Neural progenitor cell (in vitro differentiated cells): ENCODE measurements at places on chromosomes 5 and 9.
A peak's percentile ranks its signal among the peaks of the same experiment; 100 is the strongest.

DNA sequence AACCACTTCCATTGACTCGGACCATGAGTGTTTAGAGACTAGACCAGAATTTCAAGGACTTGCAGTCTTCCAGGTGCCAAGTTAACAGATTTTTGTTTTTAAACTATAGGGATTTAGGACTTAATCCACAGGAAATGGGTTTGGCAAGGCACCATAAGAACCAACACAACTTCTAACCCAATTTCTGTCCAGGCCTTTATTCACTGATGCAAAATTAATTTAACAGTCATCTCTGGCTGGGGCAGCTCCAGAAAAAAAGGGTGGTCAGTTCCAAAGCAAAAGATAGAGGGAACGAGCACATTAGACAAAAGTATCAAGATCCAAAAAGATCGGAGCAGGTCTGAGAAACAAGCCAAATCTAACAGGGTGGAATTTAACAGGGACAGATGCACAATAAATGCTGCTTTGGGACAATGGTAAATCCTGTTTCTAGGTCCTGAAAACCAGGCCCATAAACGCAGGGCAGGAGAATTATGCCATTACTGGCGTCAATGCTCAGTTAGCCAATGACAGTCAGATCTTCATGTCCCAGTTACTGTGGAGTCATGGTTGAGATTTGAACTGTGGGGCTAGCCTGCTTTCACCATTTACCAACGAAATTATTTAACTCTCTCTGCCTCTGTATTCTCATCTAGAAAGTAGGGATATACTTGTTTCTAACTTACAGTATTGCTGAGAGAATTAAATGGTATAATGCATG lies 590.8 kb upstream of the BRINP1 start:
- no peaks in the 10 kb centered on the region for H3K27me3 ChIP-seq
- no peaks in the 10 kb centered on the region for H3K36me3 ChIP-seq
- H3K4me1 ChIP-seq = peaks cover 12% of the 10 kb centered on the region
- DNase-seq = no peak
- no peak overlapping the region for H3K27ac ChIP-seq

DNA sequence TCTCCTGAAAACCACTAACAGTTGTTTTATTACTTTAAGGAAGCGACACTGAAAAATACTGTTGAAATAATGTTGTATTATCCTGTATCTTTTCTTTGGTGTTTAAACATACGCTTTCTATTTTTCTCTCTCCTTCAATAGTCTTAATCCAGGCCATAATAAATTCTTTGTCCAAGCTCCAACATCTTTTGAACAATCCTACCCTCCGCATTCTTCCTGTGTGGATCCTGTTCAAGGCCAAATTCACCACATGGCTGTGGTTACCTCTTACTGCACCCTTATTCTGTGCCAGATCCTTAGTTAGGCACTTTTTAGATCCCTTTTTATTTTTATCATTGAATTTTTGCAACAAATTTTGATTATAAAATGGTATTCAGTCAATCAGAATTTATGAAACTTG lies 1691.5 kb downstream of the MAT2B start:
- no peaks in the 10 kb centered on the region for H3K36me3 ChIP-seq
- no peak overlapping the region for H3K4me3 ChIP-seq
- H3K4me1 ChIP-seq = no peaks in the 10 kb centered on the region

DNA sequence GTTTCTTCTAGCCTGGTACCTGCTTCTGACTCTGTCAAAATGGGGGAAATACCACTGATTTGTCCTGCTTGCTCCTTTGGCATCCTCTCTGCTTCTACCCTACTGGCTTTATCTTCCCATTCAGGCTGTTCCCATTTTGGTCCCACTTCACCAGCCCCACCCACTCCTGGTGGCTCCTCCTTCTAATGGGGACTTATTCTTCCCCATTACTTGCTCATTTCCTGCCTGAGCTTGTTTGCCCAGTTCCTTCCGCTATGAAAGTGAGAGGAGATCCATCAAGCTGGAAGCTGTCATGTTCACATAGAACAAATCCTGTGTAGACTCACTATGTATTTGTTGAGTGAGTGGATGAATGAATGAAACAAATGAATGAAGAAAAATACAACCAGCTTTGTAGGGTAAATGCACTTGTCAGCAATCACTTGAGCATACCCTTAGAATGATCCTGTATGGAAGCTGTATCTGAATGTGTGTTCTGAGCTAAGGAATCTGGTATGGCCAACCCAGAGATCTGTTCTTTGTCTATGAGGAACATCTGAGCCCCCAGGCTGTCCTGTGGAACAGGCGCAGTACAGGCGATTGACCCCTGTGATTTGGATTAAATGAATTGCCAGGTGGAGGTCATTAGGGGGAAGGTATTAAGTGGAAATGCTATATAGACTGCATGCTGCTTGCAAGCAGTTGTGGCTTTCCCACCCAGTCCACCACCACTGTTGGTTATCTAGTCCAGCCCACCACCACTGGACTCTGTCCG lies 89.5 kb downstream of the APBA1 start:
- H3K4me1 ChIP-seq = peaks cover 12% of the 10 kb centered on the region
- H3K27ac ChIP-seq = no peak overlapping the region
- H3K36me3 ChIP-seq = no peaks in the 10 kb centered on the region
- no peak overlapping the region for H3K4me3 ChIP-seq
- H3K27me3 ChIP-seq = no peaks in the 10 kb centered on the region

DNA sequence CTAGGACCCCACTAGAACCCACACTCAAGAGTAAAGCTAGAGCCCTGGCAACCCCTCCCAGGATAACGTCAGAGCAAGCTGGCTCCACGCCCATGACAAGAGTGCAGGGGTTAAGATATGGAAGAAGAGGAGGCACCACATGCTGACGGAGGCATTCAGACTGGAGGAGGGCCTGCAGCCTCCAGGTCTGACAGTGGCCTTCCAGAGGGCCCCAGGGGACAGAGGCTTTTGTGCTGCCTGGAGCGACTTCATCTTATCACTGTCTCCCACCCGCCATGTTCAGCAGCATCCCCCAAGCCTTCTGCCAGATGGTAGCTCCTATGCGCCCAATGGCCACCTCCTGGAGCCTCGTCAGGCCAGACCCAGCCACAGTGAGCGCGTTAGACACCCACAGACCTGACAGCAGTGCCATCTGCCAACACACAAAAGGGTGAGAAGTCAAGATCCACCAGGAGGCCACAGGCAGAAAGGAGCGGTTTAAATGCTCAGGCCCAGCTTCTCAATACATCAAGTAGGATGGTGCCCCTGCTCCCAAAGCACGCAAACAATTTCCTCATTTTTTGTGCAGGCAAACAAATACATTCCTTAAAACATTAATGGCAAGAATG lies 65.8 kb downstream of the C5orf15 start:
- H3K4me1 ChIP-seq = no peaks in the 10 kb centered on the region
- no peak overlapping the region for H3K4me3 ChIP-seq
- no peaks in the 10 kb centered on the region for H3K27me3 ChIP-seq
- H3K27ac ChIP-seq = no peak overlapping the region

- peaks cover 4% of the 10 kb centered on the region for H3K4me1 ChIP-seq
- H3K27me3 ChIP-seq = peaks cover 1% of the 10 kb centered on the region
- DNase-seq = peak; percentile 74
- H3K4me3 ChIP-seq = no peak overlapping the region
- no peak overlapping the region for H3K27ac ChIP-seq
- no peaks in the 10 kb centered on the region for H3K36me3 ChIP-seq
Measured at GRCh38 chr9:136671646-136672430, 9.1 kb downstream of the EGFL7 start.

- no peak overlapping the region for H3K4me3 ChIP-seq
- no peak overlapping the region for H3K27ac ChIP-seq
- no peak for DNase-seq
- no peaks in the 10 kb centered on the region for H3K36me3 ChIP-seq
- H3K4me1 ChIP-seq = peaks cover 6% of the 10 kb centered on the region
- H3K27me3 ChIP-seq = peaks cover 29% of the 10 kb centered on the region
Measured at GRCh38 chr9:132970324-132971062, 8.0 kb upstream of the GFI1B start.
